ENCODE measurements at places on chromosomes 13 and 19.

- DNase-seq: no peak
Measured at GRCh38 chr13:21054313-21054712, 7.1 kb downstream of the LATS2 start.

GRCh38 chr19:30325676-30326392 is 46.4 kb upstream of the ZNF536 start:
- no peak for DNase-seq

- DNase-seq: no peak
Measured at GRCh38 chr13:30017880-30018279, 167.5 kb upstream of the UBL3 start.

- DNase-seq: no peak
Measured at GRCh38 chr19:1103132-1103707, 574 bp upstream of the GPX4 start.

DNA sequence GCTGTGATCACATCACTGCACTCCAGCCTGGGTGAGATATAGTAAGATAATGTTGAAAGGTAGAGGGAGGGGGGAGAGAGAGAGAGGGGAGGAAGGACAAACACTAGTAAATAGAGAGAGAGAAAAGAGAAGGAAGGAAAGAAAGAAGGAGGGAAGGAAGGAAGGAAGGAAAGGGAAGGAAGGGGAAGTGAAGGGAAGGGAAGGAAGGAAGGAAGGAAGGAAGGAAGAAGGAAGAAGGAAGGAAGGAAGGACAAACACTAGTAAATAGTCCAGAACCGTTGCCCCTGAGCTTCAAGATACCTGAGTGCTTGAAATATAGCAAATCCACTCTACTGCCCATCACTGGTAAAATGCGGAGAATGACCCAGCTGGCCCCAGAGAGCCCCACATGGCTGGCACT is 156.5 kb upstream of the ZNF507 start:
- DNase-seq: no peak

- DNase-seq: peak; percentile 50
Measured at GRCh38 chr19:55418185-55418584, 10.6 kb upstream of the UBE2S start.

- DNase-seq: no peak
Measured at GRCh38 chr19:801030-801860, 4.0 kb downstream of the PTBP1 start.

DNA sequence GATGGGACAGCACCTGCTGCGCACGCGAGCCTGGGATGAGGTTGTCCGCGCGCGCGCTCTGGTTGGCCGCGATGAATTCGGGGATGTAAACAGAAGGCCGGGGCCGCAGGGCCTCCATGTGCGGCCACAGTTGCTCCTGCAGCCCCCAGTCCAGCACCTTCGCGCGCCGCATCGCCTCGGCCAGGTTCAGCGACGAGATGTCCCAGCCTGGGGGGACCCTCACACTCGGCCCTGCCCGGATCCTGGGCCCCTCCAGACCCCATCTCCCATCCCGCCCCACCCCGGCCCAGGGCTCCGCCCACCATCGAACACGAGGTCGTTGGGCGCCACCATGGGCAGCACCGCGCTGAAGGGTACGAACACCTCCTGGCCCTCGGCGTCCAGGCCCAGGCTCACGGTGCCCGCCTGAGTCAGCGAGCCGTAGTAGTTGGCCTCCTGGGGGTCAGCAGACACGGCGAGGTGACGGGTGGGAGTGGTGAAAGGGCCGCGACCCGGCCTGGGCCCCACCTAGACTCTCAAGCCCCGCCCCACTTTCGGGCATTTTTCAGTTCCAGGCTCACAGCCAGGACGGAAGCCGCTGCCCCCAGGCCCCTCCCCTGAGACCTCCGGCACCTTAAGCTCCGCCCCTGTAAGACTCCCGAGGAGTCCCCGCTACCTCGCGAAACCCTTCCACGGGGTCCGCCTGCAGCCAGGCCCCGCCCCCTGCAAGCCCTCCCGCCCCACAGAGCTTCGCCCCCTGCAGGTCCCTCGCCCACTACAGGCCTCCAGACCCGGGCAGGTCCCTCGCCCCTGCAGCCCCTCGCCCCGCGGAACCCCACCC is 1.1 kb downstream of the ISYNA1 start:
- peak; percentile 65 for DNase-seq

- peak; percentile 58 for DNase-seq
Measured at GRCh38 chr19:3343619-3344502, 22.5 kb upstream of the NFIC start.

- peak; percentile 0 for DNase-seq
Measured at GRCh38 chr13:37869756-37870488, at the start of gene TRPC4. Gene TRPC4 (minus strand): TSS chr13:37869772. CDS start chr13:37783333, 86,439 bp downstream.

- DNase-seq: no peak
Measured at GRCh38 chr19:16366433-16367260, 42.0 kb downstream of the KLF2 start.

- no peak for DNase-seq
Measured at GRCh38 chr19:35905178-35905727, 2.8 kb downstream of the TYROBP start.

GRCh38 chr19:43407416-43408005 is 7.2 kb upstream of the TEX101 start:
- no peak for DNase-seq

GRCh38 chr19:54426291-54426931 is 11.1 kb downstream of the TTYH1 start:
- no peak for DNase-seq

GRCh38 chr13:42899266-42899665 is 92.8 kb downstream of the EPSTI1 start:
- no peak for DNase-seq

DNA sequence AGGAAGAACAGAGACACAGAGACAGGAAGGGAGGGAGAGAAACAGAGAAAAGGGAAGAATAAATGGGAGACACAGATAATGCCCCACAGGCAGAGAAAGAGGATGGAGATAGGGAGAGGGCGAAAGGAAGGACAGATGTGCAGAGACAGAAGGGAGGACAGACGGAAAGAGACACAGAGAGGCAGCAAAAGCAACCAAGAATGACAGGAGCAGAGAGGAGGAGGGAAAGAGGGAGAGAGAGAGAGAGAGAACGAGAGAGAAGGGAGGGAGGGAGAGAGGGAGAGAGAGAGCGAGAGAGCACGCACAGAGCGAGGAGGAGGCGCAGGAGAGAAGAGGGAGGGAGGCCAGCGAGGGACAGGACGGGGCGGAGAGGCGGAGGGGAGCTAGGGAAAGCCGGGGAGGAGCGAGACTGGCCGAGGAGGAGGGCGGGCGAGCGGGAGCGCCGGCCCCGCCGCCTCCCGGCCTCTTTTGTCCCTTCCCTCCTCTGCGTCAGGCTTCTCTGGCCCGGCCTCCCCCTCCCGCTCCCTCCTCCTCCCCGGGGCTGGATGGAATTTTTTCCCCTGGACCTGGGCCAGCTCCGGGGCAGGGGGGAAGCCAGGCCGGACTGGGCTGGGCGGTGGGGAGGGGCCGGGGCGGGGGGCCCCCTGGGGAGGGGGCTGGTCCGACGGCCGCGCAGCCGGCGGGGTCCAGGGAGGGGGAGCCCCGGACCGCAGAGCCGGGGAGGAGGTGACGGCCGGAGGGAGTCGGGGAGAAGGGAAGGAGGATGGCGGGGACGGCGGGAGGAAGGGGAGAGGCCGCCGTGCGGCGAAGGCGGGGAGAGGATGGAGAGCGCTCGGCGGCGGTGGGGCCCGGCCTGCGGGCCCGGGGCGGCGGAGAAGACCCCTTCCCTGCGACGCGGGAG is 4.2 kb upstream of the SPACA6 start:
- peak; percentile 82 for DNase-seq

DNA sequence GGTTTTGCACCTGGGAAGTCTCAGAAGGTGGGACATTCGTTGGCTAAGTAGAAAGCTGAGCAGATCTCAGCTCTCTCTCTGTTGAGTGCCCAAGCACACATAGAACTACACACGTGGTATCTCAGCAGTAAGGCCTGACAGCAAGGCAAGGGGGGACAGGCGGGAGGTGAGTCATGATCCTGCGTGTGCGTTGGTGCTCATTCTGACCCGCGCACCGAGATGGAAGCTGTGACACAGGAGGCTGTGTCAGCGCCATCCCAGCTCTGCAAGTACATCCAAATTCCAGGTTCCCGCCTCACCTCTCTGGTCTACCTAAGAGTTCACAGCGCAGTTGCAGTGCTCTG is 135.7 kb downstream of the USP12 start:
- DNase-seq: no peak

DNA sequence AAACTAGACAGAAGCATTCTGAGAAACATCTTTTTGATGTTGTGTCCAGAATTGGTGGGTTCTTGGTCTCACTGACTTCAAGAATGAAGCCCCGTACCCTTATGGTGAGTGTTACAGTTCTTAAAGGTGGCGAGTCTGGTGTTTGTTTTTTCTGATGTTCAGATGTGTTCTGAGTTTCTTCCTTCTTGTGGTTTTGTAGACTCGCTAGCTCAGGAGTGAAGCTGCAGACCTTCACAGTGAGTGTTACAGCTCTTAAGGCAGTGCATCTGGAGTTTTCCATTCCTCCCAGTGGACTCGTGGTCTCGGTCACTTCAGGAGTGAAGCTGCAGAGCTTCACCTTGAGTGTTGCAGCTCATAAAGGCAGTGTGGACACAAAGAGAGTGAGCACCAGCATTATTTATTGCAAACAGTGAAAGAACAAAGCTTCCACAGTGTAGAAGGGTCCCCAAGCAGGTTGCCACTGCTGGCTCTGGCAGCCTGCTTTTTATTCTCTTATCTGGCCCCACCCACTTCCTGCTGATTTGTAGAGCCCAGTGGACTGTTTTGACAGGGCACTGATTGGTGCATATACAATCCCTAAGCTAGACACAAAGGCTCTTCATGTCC is 1820.8 kb downstream of the UQCRFS1 start:
- DNase-seq: no peak

GRCh38 chr19:10389863-10390262 is 9.5 kb upstream of the TYK2 start:
- DNase-seq: no peak

DNA sequence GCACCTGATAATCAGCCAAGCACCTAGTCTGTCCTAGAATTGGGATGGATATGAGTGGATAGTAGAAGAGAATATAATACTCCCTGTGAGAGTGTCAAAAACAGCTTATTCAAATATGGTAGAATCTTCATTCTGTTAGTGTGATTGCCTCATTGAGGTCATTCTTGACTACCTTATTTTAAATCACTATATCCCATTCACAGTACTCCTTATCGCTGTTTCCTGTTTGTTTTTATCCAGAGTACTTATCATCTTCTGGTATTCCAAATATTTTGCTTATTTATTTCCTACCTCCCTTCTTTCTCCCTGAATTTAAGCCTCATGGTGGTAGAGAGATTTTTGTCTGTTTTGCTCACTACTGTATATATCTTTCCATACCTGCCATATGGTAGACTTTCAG is 9.9 kb downstream of the NDFIP2 start:
- DNase-seq: no peak

- no peak for DNase-seq
Measured at GRCh38 chr13:77817521-77817920, 101.1 kb downstream of the EDNRB start.

Data from NCI-H774 (cell line).